Glutamatergic neuron (in vitro differentiated cells): ENCODE measurements at places on chromosomes 1 and 21. TPM values are rescaled to one million over a fixed set of nuclear protein-coding genes. Genes with fewer than 3 reads are reported as not detected.

DNA sequence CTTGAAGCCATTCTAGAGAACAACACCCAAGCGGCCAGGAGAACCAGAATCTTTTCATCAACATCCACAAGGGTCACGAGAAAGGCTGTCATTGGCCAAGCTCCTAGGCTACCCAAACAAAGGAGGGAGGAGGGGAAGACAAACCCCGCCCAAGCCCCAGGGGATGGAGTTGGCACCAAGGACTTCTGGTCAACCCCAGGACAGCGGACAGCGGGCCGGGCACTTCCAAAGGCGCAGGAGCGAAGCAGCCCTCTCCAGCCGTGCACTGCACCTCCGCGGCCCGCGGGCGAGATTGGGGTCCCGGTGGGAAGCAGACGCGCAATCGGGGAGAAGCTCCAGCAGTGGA is at the start of gene CLIC6:
Gene CLIC6, plus strand, starts transcription at position 192 of the 346 bp plus-strand sequence. CDS start 395 bp downstream, outside the sequence.
- peak; percentile 30 for DNase-seq

DNA sequence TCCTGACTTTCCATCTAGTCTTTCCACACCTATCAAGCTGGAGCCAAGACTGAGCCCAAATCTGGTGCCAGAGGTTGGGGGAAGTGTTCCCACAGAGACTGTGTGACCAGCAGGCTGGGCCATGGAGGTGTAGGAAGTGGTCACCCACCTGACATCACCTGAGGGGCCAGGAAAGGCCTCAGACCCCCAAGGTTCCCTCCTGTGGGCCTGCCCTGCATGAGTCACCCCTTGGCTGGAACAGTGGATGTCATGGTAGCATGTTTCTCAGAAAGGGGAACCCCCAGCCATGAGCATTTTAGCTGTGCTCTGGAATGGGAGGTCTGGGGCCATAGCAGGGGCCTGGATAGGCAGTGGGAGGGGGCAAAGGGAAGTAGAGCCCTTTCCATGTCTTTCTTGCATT is 5.7 kb upstream of the TNFRSF8 start:
- no peak for DNase-seq

GRCh38 chr1:230208619-230209261 is 141.7 kb downstream of the GALNT2 start:
- no peak for DNase-seq

- no peak for DNase-seq
Observed at GRCh38 chr1:153973525-153973924, 3.9 kb downstream of the JTB start.

DNA sequence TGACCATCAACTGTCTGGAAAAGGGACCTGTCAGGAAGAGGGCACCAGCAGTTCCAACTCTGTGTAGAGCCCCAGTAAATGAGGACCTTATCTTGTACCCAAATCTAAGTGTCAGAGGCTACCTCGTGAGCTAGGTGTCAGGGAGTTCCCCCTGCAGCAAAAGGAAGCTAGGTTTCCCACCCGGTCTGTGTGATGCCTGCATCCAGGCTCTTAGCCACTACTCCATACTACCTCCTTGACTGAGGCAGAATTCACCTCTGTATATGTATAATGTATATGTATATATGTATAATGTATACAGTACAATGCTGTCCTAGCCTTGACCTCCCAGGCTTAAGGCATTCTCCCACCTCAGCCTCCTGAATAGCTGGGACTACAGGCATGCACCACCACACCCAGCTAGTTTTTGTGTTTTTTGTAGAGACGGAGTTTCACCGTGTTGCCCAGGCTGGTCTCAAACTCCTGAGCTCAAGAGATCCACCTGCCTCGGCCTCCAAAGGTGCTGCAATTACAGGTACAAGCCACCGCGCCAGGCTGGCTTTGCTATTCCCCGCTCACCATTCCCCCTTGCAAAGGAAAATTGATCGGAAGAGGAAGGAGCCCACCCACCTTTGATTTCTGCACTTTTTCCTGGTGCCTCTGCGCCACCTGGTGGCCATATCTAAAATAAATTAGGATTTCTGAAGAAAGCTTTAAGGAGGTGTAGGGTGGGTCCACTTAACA is 15.7 kb upstream of the LUZP1 start:
- peak; percentile 42 for DNase-seq

DNA sequence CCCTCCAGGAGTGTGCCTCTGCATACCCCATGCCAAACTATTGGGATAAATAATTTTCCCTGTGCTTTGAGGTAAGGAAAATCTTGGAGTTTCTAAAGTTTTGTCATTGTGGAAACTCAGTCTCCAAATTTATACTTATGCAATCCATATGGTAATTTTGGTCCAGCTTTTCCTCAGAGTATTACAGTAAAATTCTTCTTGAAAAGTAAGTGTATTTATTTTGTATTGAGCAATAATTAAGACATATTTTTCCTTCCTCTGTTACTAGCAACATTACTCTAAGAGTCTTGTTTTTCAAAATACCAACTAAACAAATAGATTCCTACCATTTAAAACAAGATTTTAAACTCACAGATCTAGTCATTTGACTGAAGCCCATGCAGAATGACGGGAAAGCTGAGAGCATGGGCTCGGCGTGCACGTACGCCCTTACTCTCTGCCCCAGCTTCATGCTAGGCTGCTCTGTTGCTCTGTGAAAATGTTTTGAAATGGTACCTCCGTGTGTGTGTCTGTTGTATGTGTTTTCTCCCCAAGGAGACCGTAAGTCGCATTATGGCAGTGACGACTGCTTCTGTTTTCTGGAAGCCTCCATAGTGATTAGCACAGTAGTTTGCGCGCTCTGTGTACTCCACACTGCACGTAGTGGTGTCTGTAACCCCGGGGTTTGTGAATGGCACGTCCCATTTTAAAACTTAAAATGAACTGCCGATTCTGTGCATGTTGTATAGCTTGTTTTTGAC is 165.3 kb downstream of the SDCCAG8 start:
- no peak for DNase-seq

DNA sequence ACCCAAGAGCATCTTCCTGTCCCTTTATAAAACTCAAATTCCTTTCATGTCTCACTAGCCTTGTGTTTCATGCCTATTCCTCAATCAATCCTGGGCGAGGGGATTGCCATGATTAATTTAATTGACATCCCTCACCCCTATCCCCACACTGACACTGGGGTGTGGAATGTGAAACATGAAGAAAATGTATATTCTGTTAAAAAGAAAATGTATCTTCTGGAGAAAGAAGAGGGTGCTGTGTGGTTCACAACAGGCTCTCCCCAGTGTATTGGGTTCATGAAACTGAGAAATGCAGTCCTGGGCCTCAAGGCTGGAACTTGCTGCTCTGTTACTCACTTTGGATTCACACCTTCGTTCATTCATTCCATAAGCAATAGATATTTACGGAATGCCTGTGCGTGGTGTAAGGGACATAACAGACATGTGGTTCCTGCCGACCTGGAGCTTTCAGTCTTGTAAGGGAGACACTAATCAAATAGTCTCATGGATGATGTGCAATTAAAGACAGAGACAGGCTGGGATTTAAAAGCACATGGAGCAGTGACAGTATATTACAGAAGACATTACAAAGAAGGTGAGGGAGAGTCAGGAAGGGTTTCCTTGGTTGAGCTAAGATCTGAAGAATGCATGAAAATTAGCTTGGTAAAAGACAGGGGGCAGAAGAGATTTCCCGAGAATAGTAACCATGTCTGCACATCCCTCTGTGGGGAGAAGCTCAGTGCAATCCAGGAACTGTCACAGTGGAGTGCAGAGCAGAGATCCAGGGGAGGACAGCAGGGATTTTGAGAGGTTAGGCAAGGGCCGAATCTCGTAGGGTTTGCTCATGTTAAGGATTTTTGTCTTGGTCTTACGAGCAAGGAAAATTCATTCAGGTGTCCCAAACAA is 32.1 kb downstream of the SERTAD4 start:
- no peak for DNase-seq

DNA sequence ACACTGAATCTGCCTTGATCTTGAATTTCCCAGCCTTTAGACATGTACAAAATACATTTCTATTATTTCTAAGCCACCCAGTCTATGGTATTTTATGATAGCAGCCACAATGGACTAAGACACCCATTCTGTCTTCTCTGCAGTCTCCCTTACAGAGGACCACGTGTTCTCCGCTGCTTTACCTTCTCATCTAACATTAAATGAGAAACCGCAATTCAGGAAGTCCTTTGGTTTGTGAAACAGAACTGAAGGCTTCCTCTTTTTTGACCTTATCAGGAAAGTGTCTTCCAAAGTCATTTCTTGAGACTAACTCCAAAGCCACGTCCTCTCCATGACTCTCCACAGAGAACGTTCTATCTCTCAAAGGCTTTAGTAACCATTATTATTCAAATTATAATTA is 560.1 kb downstream of the OMA1 start:
- DNase-seq = no peak

GRCh38 chr1:220198186-220199005 is 73.9 kb downstream of the RAB3GAP2 start:
- no peak for DNase-seq

- no peak for DNase-seq
Observed at GRCh38 chr1:87867626-87868025, 538.9 kb downstream of the LMO4 start.

- no peak for DNase-seq
Observed at GRCh38 chr21:44569861-44570517, 3.5 kb upstream of the KRTAP10-4 start.

GRCh38 chr1:163104385-163105099 is 35.4 kb downstream of the RGS4 start:
- DNase-seq = no peak

GRCh38 chr1:113943028-113943811 is 14.1 kb downstream of the HIPK1 start:
- DNase-seq = no peak

GRCh38 chr21:38438462-38438893 is 59.8 kb downstream of the ERG start:
- no peak for DNase-seq

DNA sequence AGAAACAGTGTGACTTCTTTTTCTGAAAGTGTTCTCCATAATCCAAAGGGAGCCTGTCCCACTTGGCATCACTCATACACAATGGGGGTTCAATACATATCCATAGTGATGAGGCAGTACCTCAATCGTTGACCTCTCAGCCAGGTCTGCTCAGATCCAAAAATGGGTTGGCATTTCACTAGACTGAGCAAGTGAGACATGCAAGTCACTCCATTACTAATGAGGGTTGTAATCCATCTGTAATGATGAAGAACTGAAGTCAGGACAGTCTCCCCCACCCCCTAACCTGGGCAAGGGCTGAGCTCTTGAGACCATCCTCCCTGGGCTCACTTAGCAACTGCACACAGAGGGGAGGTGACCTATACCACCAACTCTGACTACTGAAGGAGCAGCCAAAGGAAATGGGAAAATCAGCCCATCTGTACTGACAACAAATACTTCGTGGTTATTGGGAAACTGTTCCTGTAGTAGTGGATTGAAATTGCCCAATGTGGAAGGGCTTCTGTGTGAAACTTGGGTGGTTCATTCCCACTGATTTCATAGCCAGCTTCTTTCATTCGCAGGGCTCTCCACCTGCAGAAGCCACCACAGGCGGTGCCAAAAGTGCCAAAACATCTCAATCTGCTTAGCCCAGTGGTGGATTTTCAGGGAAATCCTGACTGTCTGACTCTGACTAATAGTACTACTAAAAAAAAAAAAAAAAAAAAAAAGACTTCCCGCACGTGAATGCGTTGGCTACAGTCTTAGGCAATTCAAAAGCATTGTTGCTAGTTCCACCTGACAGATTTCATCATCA is 5.0 kb downstream of the NGF start:
- DNase-seq = no peak

DNA sequence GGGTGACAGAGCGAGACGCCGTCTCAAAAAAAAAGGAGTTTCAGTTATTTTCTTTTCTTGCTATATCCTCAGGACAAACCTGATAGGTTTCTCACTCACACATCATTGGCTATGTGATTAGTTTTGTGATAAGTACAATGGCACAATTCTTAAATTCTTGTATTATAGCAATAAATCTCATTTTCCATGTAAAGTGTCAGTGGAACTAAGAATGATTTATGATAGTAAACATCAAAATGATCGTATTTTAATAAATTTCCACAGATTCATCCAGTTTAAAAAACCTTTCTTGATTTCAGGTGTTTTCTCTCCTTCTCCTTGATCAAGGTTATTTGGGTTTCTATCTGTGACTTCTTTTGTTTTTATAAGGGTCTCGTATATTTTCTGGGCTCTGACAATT is 3.5 kb downstream of the DNAJC28 start:
- DNase-seq = no peak

- no peak for DNase-seq
Observed at GRCh38 chr1:243286409-243287122, 30.7 kb downstream of the SDCCAG8 start.

DNA sequence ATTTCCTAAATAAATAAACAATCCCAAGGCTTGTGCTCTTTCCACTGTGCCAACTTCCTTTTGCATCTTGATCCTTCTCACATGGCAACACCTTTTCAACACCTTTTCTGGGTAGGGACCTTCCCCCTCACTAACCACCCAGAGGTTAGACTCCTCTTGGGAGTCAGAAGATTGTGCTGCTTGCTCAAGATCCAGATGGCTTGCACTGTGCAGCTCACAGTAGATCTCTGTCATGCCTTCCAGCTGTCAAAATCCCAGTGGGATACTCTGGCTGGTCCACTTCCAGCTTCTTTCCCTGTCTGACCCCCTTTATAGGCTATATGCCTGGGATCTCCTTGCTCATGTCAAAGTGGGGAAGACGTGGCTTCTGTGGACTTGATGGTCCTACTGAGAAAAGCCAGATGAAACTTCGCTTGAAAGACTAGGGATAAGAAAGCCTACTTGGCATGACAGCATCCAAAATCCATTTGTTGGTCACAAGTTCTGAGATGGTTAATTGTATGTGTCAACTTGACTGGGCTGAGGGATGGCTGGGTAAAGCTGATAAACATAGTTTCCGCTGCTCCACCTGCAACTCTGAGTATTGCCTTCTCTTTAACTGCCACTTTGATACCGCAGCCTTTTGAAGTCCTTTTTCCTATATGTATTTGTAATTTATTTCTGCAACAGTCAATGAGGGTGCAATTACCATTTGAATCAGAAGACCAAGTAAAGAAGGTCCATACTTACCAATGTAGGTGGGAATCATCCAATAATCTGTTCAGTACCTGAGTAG is 74.5 kb downstream of the S1PR1 start:
- no peak for DNase-seq

GRCh38 chr1:3543076-3544039 is 68.0 kb downstream of the MEGF6 start:
- no peak for DNase-seq

- no peak for DNase-seq
Observed at GRCh38 chr1:151867321-151867720, 13.8 kb upstream of the THEM5 start.

GRCh38 chr1:178534137-178534868 is 21.4 kb downstream of the TEX35 start:
- DNase-seq = no peak

The GCSAML gene
- not detected for total RNA-seq

The LEPR gene
- total RNA-seq = 6.8 TPM

The FCGR3B gene
- not detected for total RNA-seq

The CLCNKA gene
- total RNA-seq = 0.34 TPM

The ZSWIM5 gene
- 23.6 TPM for total RNA-seq

The TRAF3IP3 gene
- total RNA-seq = not detected

The CAPN8 gene
- total RNA-seq = not detected

The CRNN gene
- not detected for total RNA-seq

The AKNAD1 gene
- not detected for total RNA-seq

The PCAT6 gene
- total RNA-seq = 7.7 TPM

The FAM72B gene
- total RNA-seq = 2.1 TPM

The ETV3L gene
- total RNA-seq = not detected

The C1orf226 gene
- 12.3 TPM for total RNA-seq

The BSND gene
- not detected for total RNA-seq

The MCOLN2 gene
- total RNA-seq = not detected

The ERRFI1 gene
- 11.8 TPM for total RNA-seq

The NHLH1 gene
- total RNA-seq = 1,198 TPM
